Left ventricle myocardium inferior (tissue), 1 donor: ENCODE measurements at places on chromosomes 3 and 15.
A peak's percentile ranks its signal among the peaks of the same experiment; 100 is the strongest.

- DNase-seq = no peak
These were observed 21.2 kb upstream of the OCA2 start for GRCh38 chr15:28120359-28120640.

DNA sequence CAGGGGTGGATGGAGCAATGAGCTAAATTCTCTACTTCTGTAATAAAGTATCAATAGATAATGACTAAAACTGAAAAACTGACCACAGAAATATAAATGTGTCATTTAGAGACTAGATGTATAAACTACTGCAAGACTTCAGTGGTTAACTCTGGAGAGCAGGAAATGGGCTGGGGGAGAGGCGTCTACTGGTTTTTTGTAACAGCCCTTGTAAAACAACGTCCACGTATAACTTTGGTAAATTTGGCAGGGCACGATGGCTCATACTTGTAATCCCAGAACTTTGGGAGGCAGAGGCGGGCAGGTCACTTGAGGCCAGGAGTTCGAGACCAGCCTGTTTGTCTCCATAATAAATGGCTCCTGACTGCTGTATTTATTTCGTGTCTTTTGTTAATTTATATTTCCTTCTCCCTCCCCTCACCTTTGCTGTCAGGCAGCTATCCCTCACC, 12.5 kb downstream of the RAB27A start:
- DNase-seq = no peak

DNA sequence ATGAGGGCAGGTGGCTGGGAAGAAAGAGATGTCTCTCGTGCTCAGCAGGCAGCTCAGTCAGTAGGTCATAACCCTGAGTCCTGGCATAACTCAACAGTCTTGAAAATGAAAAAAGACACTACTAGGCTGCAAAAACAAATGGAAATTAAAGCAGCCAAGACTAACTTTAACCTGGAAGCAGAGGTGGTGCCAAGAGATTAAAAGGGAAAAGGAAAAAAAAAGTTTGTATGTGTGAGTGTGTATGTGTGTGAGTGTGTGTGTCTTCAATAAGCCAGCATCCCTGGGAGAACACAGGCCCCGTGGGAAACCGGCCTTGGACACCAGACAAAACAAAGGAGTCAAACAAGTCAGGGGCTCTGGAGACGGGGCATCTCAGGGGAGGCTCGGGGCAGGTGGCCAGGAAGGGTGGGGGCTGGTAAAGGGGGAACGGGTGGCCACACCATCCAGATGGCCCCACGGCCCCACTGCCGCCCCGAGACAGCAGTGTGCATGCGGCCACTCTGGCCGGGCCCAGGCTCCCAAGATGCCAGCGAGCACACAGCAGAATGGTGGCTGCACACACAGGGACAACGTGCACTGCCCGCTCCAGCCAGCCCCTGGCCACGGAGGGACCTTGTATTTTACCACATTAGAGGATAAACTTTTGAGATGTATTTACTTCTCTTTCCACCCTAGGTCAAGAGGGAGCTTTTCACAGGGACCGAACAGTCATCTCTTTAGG, 23.8 kb downstream of the CYFIP1 start:
- no peak for DNase-seq

GRCh38 chr15:61037031-61037430, 192.1 kb downstream of the RORA start:
- DNase-seq = no peak

DNA sequence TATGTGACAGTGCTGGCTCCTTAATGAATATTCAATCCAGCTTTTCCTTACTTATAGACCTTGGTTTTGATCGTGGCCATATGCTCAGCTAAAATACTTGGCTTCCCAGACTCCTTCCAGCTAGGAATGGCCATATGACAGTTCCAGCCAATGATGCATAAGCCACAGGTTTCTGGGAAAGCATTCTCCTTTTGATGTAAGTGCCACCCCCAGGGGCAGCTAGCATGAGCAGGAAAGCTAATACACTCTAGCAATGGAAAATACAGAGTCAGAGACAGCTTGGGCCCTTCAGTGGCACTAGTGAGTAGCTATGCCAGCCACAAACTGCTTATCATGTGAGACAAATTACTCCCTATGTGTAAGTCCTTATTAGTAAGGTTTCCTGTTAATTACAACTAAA, 26.7 kb downstream of the TBC1D2B start:
- no peak for DNase-seq

DNA sequence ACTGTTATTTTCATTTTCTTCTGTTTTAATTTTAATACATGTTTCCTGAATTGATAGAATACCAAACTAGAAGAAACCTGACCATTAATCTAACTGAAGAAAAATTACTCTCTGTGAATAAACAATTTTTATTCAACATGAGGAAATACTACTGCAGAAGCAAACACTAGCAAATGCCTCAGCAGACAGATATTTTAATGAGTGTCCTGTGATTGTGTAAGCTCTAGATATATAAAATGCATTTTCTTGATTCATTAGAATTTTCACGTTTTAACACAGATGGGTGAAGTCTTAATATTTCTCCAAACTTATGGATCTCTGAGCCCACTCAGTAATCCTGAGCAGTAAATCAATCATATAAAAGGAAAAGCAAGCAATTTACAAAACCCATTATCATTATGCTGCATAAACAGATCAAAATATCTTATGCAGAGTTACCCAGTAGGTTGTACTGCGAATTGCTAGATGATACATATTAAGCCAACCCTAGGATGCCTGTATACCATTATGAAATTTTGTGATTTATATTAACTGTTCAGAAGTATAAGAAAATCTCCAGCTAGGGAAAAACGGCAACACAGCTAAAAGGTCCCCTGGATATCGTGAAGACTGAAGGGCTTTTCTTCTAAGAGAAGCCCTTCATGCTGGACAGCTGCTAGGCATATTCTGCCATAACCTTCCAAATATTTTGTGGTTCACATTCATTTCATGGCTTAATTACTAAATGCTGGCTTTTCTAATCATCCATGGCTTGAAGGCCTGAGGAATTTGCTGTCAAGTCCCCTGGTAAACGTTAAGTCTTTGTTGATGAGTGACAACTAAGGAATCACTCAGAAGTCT, 157.7 kb upstream of the TGFBR2 start:
- no peak for DNase-seq

DNA sequence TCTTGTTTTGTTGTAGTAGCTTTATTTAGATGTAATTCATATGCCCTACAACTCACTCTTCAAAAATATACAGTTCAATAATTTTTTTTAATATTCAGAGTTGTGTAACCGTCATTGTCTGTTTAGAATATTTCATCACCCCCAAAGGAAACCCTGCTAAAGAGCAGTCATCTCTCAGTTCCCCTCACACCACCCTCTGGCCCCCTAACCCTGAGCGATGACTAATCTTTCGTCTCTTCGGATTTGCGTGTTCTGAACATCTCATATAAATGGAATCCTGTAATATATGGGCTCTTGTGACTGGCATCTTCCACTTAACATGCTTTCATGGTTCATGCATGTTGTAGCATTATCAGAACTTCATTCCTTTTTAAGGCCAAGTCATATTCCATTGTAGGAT, 183.8 kb downstream of the ATG7 start:
- DNase-seq = no peak

DNA sequence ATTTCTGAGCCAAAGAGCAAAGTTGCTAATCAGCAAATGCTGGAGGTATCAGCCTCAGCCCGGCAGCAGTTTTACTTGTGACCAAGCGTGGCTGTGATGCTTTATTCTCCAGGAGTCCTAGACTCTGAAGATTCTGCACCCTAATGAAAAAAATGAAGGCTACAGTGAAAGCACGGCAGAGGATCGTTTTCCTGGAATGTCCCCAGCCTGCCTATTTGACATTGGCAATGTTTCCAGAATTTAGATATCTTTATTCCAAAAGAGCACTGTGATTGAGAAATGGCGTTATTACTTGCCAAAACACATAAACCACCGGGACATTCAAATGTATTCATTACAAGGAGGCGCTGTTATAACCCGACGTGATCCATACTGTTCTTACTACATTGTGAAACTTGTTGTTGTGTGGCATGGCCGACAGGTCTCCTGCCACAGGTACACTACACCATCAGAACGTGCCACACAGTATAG, 263.8 kb downstream of the SLCO3A1 start:
- DNase-seq = no peak

- DNase-seq = no peak
These were observed 34.5 kb downstream of the ALCAM start for GRCh38 chr3:105401254-105401653.

- no peak for DNase-seq
These were observed 57.4 kb downstream of the HRH1 start for GRCh38 chr3:11211531-11212298.

DNA sequence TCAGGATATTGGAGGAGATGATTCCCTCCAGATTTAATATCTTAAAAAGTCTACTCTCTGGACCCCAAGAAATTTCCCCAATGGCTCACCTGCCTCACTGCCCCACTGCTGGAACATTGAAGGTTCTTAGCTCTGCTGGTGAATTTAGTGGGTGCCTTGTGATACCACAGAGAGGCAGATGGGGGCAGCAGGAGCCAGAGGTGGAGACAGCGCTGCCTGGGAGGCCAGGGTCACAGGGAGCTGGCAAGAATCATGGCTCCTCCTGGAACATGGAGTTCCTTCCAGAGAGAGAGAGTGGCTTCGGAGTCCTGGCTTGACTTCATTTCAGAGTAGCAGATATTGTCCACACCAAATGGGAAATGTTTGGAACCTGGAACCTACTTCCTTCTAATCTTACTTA, 263.5 kb upstream of the CFAP20DC start:
- DNase-seq = peak; percentile 51

GRCh38 chr15:47331829-47332393, 385.4 kb upstream of the SEMA6D start:
- DNase-seq = no peak

- peak; percentile 3 for DNase-seq
These were observed 28.6 kb upstream of the PLXNA1 start for GRCh38 chr3:126954141-126954842.

GRCh38 chr3:126461450-126462070, 14.1 kb downstream of the ZXDC start:
- no peak for DNase-seq

- no peak for DNase-seq
These were observed 42.0 kb downstream of the SEMA5B start for GRCh38 chr3:122985539-122985938.

DNA sequence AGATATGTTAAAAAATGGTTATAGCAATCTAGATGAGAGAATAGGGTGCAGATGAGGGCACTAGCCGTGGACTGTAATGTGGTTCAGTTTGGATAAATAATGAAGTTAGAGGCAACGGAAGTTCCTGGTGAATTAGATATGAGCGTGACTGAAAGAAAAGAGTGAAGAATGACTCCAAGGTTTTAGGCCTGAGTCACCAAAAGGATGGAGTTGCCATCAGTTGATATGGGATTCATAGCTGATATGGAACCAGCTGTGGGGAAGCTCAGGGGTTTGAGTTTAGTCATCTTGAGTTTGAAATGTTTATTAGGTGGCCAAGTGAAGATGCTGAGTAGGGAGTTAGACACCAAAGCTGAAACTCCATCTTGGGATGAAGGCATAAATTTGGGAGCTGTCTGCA, 66.2 kb downstream of the SSR3 start:
- DNase-seq = no peak

DNA sequence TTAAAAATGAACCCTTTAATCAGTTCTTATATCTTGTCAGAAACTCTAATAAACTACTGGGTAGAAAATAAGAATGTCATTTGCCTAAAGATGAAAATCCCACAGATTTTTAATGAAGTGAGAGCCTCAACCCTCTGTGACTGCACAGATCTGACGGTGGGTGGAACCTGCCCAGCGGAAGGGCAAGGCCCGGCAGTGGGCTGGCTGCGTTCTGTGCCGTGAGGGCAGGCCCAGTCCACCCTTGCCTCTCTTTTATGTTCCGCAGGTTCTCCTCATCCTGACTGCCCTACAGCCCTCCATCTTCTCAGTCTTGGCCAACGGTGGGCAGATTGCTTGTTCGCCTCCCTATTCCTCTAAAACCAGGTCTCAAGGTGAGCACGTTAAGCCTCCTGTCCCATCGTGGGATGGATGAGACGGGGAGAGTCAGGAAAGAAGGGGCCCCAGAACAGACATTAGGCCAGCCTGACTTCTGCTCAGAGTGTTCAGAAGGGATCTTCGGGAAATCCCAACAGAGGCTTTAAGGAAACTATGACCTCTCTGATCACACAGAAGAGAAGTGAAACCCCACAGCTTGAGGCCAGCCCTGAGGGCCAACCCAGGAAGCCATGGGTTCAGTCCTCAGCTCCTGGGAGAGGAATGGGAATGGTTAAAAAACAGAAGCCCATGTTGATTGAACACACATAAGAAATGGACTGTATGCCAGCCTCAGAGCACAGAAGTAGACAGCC, 16.0 kb downstream of the SLC51A start:
- DNase-seq = no peak

GRCh38 chr3:65720989-65721737, 317.6 kb downstream of the MAGI1 start:
- DNase-seq = no peak

DNA sequence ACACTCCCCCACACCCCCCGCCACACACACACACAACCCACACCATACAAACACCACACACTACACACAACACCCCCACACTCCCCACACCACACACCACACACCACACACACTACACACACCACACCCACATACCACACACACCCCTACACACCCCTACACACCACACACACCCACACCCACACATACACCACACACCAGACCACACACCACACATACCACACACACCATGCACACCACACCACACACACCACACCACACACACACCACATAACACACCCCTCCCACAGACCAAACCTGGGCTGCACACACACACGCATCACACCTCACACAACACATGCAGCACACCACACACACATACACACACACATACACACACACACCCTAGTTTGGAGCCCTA, 1.8 kb upstream of the RASGRF1 start:
- DNase-seq = no peak

- DNase-seq = no peak
These were observed 630.8 kb upstream of the KCNMB2 start for GRCh38 chr3:177905173-177906125.

DNA sequence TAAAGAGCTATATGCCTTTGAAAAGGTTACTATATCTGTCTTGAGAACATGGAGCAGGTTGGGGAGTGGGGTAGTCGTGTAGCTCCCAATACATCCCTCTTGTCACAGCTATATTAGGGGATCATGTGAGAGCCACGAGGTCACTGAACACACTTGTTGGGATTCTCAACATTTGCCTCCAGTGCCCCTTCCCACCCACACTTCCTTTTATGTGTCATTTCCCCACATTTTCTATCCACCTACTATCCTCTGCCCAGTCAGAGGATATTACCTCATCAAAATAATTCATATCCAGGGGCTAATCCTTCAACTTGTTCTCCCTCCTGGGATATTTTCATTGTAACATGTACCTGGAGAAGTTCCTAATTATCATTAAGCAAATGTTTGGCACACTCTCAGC, 85.0 kb downstream of the CYP19A1 start:
- no peak for DNase-seq

GRCh38 chr3:25830373-25831280, 40.7 kb downstream of the OXSM start:
- no peak for DNase-seq

DNA sequence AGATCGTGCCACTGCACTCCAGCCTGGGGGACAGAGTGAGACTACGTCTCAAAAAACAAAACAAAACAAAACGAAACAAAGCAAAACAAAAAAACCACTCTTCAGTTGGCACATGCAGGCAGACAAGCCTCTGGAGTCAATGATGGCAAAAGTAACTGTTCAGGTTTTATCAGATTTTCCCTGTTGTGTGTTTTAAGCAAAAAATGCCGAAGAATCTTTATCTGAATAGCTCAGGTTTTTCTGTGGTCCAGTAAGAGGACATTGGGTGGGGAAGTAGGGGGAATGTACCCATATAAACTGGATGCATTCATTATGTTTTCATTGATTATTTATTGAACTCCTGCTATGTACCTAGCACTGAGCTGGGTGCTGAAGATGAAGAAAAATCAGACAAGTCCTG, 20.8 kb upstream of the BCL2A1 start:
- no peak for DNase-seq
